ENCODE measurements at places on chromosomes 7 and 10. TPM values are rescaled to one million over a fixed set of nuclear protein-coding genes. Genes with fewer than 3 reads are reported as not detected.

CYP26A1 gene
- 0.14 TPM for polyA plus RNA-seq

SEMA3C gene
- 24.3 TPM for polyA plus RNA-seq

RELN gene
- 23.9 TPM for polyA plus RNA-seq

GRCh38 chr7:130822642-130823041 is 88.6 kb upstream of the KLF14 start:
- DNase-seq, result no peak

DNA sequence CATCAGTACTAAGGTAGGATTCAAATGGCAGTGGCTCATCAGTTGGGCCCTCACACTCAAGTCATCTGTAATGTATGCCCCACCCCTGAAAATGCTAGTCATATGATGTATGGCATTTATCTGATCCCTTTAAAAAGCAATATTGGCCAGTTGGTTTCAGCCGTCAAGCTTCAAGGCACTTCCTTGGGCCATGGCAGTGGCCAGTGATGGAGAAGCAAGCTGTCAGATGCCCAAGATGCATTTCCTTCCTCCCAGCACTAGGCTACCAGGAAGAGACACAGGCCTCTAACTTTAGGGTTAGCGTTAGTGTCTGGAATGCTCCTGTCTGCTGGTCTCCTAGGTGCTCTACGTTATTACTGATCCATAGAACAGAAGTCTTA is 64.1 kb downstream of the PIK3AP1 start:
- no peak for DNase-seq

- no peak for DNase-seq
Measured at GRCh38 chr10:114024876-114025610, 18.6 kb upstream of the ADRB1 start.

DNA sequence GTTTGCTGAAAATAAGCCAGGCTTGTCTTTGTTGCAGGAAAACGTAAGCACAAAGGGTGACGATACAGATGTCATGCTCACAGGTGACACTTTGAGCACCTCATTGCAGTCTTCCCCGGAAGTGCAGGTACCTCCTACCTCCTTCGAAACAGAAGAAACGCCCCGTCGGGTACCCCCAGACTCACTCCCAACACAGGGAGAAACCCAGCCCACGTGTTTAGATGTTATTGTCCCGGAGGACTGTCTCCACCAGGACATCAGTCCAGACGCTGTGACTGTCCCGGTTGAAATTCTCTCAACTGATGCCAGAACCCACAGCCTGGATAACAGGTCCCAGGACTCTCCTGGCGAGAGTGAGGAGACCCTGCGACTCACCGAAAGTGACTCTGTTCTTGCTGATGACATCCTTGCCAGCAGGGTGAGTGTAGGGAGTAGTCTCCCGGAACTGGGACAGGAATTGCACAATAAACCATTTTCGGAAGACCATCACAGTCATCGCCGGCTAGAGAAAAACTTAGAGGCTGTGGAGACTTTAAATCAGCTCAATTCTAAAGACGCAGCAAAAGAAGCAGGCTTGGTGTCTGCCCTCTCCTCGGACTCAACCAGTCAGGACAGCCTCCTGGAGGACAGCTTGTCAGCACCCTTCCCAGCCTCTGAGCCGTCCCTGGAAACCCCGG is 18.3 kb upstream of the BHLHA15 start:
- DNase-seq, result no peak

GRCh38 chr7:81111358-81111757 is 192.5 kb upstream of the SEMA3C start:
- no peak for DNase-seq

DNA sequence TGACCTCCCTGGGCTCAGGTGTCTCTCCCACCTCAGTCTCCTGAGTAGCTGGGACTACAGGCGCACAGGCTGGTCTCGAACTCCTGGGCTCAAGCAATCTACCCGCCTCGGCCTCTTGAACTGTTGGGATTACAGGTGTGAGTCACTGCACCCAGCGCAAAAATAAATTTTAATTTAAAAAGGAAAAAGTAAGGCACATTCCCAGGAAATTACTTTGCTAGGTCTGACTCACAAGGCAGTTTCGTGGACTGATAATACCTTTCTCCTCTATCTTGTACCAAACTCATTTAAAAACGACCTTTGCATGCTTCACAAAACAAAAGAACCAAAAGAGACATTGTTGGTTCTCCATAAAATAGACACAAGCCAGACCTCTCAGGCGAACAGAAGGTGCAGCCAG is 29.7 kb downstream of the PARP12 start:
- DNase-seq, result no peak

DNA sequence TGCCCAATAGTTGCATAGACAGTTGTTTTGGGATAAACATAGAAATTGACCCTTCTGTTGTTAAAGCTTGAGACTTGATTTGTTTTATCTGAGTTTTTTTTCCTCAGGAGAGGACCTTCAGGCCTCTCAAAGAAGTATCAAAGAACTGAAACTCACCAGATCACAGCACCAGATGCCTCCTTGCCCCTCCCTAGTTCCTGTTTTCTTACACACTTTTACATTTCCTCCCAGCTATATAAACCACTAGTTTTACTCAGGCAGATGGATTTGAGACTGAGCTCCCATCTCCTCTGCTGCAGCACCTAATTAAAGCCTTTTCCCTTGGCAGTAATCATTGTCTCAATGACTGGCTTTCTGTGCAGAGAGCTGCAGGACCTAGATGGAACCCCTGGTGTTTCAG is 150.6 kb upstream of the NRG3 start:
- DNase-seq, result no peak

Data from left renal pelvis (tissue), 4 donors.